Upper lobe of right lung (tissue), 1 donor: ENCODE measurements at places on chromosomes 16 and 17. TPM values are rescaled to one million over a fixed set of nuclear protein-coding genes. Genes with fewer than 3 reads are reported as not detected.
A peak's percentile ranks its signal among the peaks of the same experiment; 100 is the strongest.

Gene CIBAR2
- total RNA-seq: not detected

GRCh38 chr16:88619859-88620815, 18.2 kb upstream of the IL17C start:
- no peak for DNase-seq

GRCh38 chr17:8073627-8074484, 13.7 kb downstream of the ALOX12B start:
- peak; percentile 91 for DNase-seq

DNA sequence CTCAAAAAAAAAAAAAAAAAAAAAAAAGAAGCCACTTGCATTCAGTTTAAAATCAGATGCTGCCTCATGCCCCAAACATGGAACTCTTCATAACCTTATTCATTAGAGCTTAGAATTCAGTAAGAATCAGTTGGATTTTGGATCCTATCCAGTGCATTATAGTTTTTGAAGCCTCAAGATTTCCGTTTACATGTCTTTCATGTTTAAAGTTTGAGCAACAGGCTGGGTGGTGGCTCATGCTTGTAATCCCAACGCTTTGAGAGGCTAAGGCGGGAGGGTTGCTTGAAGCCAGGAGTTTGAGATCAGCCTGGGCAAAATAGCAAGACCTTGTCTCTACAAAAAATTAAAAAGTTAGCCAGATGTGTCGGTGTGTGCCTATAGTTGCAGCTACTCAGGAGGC, 55.0 kb downstream of the SNTB2 start:
- DNase-seq: no peak

GRCh38 chr17:63505341-63505740, 17.8 kb upstream of the KCNH6 start:
- no peak for DNase-seq
